Activated CD4-positive, alpha-beta T cell treated with anti-CD3 and anti-CD28 coated beads, Interleukin-2, amount 50 U/mL, for 4 hours (primary cell): ENCODE measurements at places on chromosomes 6 and 20.

DNA sequence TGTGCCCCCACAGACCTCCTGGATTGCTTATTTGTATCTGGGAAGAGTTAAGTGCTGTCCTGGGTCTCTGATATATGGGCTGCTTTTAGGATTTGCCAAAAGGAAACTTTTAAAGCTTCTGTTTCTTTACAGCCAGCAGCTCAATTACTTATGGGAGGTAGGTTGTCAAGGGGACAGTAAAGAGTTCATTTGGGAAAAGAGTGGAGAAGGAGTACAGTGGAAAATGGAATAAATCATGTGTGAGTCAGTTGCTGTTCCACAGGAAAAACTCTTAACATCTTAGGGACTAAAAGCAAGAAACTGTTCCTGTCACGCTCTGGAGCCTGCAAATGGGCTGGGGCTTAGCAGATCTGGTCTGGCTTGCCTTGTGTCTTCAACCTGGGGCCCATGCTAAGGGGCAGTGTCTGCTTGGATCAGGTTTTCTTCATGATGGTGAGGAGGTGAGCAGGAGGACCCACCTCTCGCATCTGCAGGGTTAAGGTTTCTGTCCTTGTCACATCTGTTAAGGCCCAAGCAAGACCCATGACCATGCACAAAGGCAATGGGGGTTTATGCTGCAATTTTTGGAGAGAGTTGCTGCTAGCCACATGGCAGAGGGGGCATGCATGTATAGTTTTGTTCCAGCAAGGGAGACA is 8.7 kb upstream of the CST1 start:
- no peak for DNase-seq

DNA sequence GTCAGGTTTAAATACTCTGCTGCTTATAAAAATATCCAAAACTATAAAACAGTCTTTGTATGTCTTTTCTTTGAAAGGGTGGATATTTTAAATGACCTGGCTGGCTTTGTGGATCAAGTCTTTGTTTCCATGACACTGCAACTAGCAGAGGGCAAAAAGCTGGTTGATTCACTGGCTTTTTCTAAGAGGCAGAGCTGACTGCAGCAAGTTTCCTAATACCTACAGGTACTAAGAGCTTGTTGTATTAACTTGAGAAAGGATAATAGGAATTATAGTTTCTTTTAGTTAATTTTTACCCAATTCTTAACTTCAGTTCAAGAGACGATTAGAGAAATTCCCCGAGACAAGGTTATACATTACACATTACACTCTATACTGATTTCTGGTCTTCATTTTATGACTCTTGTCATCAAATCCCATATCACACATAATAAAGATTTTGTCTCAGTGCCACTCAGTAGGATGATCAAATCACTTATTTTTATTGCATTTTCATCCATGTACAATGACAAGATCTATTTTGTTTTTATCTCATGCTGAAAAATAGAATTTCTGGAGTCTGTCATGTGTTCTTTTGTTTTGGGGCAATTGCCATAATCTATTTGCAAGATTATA is 120.1 kb upstream of the RIMS1 start:
- DNase-seq = no peak

DNA sequence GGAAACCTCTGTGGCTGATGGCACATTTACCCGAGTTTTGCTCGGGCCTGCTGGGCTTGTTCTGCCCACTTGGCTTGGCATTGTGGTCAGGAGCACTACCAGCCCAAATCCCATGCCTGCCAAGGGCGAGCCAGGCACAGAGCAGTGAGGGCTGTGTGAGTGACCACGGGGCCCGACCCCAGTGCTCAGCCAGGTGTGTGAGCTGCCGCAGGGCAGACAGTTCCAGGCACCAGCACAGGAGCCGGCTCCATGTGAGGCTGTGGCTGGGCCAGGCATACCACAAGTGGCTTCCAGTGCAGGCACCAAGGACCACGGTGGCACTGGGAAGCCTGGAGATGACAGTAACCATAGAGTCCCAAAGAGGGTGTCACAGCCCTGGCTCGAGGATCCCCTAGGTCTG is 1225.5 kb upstream of the GJE1 start:
- no peak for DNase-seq

DNA sequence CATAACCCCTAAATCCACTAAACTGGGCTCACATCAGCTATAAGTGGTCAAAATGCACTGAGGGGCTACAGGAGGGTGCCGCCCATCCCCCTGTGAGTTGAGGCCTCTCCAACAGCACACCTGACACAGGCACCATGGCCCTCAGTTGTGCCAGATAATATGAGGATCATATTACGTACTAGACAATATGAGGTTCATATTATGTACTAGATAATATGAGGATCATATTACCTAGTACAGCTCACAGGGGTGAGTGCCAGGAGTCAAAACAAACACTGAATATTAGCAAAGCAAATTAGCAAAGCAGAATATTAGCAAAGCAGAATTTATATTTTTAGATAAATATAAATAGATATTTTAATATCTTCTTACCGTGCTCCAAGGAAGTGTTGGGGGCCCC is 35.3 kb downstream of the CD24 start:
- no peak for DNase-seq

DNA sequence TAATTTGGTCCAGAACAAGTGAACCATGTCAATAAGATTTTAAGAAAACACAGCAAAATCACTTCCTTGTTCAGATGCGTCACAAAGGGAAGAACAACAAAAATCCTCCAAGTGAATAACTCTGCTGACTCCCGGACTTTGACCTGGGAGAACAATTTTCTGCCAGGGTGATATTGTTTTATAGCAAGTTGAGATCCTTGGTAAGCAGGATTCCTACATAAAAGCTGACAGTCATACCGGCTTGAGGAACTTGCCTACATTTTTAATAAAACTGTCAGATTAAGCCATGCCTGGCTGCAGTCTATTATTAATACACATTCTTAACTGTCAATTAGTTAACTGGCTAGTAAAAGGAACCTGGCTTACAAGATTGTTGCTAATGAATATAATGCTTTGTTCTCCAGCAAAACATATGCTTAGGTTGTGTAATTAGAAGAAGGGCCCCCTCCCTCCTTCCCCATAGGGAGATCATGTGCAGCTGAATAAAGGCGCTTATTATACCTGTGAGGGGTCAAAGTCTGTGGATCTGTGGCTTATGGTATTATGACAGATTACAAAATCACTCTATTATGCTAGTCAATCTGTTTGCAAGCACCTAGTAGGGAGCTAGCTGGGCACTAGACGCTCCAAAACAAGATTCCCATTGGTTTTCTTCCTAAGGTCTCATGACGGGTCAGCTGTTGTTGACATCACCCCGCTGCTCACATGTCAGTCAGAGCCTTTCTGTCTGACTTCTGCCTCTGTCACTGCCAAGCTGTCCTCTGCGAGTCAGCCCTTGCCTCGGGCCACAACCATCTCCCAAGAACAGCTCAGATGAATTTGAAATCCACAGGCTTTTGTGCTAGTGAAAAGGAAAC is 44.6 kb upstream of the SEC63 start:
- DNase-seq = no peak
